Tibial nerve (tissue), 4 donors: ENCODE measurements at places on chromosomes 5 and 9.

DNA sequence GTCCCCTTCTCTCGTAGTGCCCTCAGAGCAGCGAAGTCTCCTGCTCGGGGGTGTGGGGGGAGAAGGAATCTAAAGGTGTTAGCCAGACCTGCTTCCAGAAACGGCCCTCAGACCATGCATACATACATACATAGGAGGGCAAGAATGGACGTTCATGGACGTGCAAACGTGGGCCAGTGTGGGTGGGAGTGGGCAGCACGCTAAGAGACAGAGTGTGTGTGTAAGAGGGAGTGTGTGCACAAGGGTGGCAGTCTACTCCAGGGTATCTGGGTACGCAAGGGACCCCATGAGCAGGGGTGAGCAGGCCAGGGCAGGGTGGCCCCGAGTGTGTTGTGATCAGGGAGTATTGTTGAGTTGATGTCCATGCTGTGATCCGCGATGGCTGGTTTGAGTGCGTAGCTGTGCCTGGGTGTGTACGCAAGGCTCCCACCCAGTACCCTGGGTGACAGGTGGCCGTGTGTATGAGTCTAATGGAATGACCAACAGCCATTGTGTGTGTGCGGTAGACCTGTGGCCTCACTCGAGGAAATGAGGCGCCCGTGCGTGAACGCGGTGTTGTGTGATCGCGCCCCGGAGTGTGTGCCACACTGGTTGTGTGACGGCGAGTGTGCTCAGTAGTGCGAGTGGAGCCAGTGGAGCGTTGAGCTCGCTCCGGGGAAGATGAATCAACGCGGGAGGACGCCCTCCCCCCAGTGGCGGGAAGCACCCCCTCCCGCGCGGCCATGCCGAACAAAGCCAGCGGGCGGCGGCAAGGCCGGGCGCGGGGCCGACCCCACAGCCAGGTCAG, 826 bp downstream of the GPRIN1 start:
- H3K27me3 ChIP-seq: peaks cover 49% of the 10 kb centered on the region
- no peaks in the 10 kb centered on the region for H3K4me1 ChIP-seq
- no peak for DNase-seq
- H3K27ac ChIP-seq: no peak overlapping the region
- no peaks in the 10 kb centered on the region for H3K36me3 ChIP-seq

- no peak overlapping the region for H3K27ac ChIP-seq
- no peaks in the 10 kb centered on the region for H3K4me1 ChIP-seq
- no peaks in the 10 kb centered on the region for H3K36me3 ChIP-seq
- H3K27me3 ChIP-seq: no peaks in the 10 kb centered on the region
- H3K4me3 ChIP-seq: no peak overlapping the region
These were observed 233.6 kb upstream of the IRX1 start for GRCh38 chr5:3361811-3362605.

- no peak for DNase-seq
- H3K4me3 ChIP-seq: no peak overlapping the region
- H3K27me3 ChIP-seq: no peaks in the 10 kb centered on the region
- H3K36me3 ChIP-seq: no peaks in the 10 kb centered on the region
These were observed 365.9 kb downstream of the NFIB start for GRCh38 chr9:13948037-13948436.

GRCh38 chr5:15383021-15383420, 117.0 kb upstream of the FBXL7 start:
- no peaks in the 10 kb centered on the region for H3K27me3 ChIP-seq
- no peak for DNase-seq
- no peak overlapping the region for H3K27ac ChIP-seq
- H3K4me1 ChIP-seq: no peaks in the 10 kb centered on the region

DNA sequence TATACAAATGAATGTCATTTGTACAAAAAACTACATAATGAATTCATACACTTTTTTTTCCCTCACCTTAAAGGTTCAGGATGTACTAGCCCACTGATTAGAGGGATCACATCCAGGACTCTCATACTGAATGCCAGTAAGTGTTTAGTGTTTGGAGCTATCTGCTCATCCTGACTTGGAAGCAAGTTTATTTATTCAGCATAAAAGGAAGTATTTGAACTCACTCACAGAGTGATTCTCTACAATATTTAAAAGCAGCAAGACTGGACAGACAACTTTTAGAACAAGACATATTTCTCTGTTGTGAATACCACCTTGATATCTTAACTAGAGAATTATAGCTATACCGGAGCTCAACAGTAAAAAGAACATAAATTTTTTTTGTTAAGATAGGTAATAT, 14.8 kb upstream of the IQGAP2 start:
- no peaks in the 10 kb centered on the region for H3K36me3 ChIP-seq
- peaks cover 22% of the 10 kb centered on the region for H3K4me1 ChIP-seq
- H3K27me3 ChIP-seq: no peaks in the 10 kb centered on the region
- no peak overlapping the region for H3K4me3 ChIP-seq

DNA sequence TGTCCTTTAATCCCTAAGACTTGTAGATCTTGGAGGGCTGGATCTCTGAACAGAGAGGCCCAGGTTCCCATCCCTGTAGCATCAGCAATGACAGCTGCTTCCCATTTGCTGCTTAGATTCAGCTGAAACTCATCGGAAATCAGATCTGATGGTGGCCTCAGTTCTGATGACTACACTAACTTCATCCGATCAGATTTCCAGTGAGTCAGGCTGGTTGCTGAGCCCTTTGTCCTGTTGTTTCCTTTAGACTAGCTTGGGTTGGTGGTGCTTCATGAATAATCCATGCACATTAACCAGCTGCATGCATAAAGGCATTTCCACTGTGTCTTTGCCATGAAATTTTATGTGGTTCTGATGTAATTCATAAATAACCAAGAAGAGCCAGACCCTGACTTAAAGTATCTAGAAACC, 195.2 kb upstream of the TUT7 start:
- no peaks in the 10 kb centered on the region for H3K27me3 ChIP-seq
- no peak for DNase-seq
- no peak overlapping the region for H3K4me3 ChIP-seq

GRCh38 chr9:121889990-121890563, 203.0 kb downstream of the TTLL11 start:
- no peak for DNase-seq
- H3K36me3 ChIP-seq: no peaks in the 10 kb centered on the region
- no peaks in the 10 kb centered on the region for H3K27me3 ChIP-seq
- H3K4me3 ChIP-seq: no peak overlapping the region
- peaks cover 20% of the 10 kb centered on the region for H3K4me1 ChIP-seq

GRCh38 chr9:27785714-27786100, 212.4 kb upstream of the C9orf72 start:
- H3K4me3 ChIP-seq: no peak overlapping the region
- no peak for DNase-seq
- H3K27me3 ChIP-seq: no peaks in the 10 kb centered on the region
- H3K27ac ChIP-seq: no peak overlapping the region
- H3K36me3 ChIP-seq: no peaks in the 10 kb centered on the region

DNA sequence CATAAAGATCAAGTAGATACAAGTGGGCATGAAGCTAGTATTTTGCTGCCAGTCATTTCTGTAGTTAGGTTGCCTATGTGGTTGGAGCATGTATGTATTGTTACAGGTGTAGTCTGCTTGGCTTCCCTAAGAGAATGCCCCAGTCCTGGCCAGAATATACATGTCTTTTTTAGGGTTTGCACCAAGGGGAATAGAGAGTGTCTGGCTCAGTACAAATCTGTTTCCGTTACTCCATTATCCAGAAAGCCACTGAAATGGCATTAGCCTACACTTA, 23.2 kb downstream of the TGFBR1 start:
- no peaks in the 10 kb centered on the region for H3K4me1 ChIP-seq
- H3K27ac ChIP-seq: no peak overlapping the region
- no peaks in the 10 kb centered on the region for H3K36me3 ChIP-seq
- H3K4me3 ChIP-seq: no peak overlapping the region

GRCh38 chr5:157516006-157516405, 56.0 kb downstream of the NIPAL4 start:
- no peak for DNase-seq
- H3K36me3 ChIP-seq: no peaks in the 10 kb centered on the region
- no peak overlapping the region for H3K4me3 ChIP-seq
- no peak overlapping the region for H3K27ac ChIP-seq
- H3K4me1 ChIP-seq: no peaks in the 10 kb centered on the region
- no peaks in the 10 kb centered on the region for H3K27me3 ChIP-seq

- H3K4me3 ChIP-seq: no peak overlapping the region
- no peaks in the 10 kb centered on the region for H3K36me3 ChIP-seq
- H3K4me1 ChIP-seq: no peaks in the 10 kb centered on the region
- no peaks in the 10 kb centered on the region for H3K27me3 ChIP-seq
- no peak overlapping the region for H3K27ac ChIP-seq
These were observed 399.2 kb upstream of the GRAMD2B start for GRCh38 chr5:126023994-126024441.

- no peaks in the 10 kb centered on the region for H3K27me3 ChIP-seq
- H3K4me3 ChIP-seq: no peak overlapping the region
- no peaks in the 10 kb centered on the region for H3K36me3 ChIP-seq
- H3K27ac ChIP-seq: no peak overlapping the region
- DNase-seq: no peak
These were observed 246.0 kb upstream of the NUDT12 start for GRCh38 chr5:103808464-103809106.

- peaks cover 99% of the 10 kb centered on the region for H3K27me3 ChIP-seq
- H3K27ac ChIP-seq: no peak overlapping the region
- no peak for DNase-seq
- no peaks in the 10 kb centered on the region for H3K36me3 ChIP-seq
These were observed 1.5 kb downstream of the NKX2-5 start for GRCh38 chr5:173233347-173234128.

DNA sequence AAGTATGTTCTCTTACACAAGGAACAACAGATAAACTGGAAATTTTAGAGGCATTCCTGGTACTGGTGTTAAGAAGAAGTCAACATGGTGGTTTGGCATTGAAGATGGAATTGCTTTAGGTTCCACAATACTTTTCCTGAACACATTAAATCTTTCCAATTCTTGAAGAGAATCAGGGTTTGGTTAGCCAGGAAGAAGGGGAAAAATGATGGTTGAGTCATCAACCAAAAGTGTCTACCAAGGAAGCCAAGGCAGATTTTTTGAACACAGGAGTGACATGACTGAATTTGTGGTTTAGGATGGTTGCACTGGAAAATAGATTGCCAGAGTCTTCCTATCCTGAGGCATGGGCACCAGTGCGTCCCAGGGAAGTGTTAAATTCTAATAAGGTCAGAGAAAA, 433.4 kb downstream of the TMEM38B start:
- H3K4me3 ChIP-seq: no peak overlapping the region
- no peak overlapping the region for H3K27ac ChIP-seq
- H3K27me3 ChIP-seq: no peaks in the 10 kb centered on the region
- no peaks in the 10 kb centered on the region for H3K4me1 ChIP-seq
- no peak for DNase-seq

DNA sequence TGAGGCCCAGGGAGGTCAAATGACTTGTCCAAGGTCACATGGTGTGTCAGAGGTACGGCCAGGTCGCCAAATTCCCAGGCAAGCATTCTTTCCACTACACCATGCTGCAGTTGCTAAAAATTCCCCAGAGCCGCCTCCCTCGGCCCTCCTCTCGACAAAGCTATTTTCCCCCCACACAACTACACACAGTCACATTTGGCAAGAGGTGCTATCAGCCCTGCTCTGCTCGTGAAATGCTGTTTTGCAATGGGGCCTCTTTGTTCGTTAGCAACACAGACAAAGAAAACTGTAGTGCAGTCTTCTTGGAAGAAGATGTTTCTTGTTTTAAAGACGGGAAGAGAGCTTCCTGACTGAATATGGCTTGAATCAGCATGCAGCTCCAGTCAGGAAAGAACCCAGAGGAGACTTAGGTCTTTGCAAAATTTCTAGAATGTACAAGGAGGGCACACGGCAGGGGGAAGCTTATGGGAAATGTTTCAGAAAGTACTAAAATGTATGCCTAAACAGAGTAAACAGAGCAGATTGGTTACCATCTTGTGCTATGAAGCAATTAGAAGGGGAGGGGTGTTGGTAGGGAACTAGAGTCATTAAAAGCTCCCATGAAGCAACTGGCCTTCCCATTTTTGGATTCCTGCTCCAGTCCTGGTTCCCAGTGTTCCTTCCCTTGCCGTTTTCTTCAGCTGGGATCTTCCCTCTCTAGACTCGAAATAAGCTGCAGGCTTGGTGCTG, 14.2 kb downstream of the SLIT3 start:
- H3K36me3 ChIP-seq: no peaks in the 10 kb centered on the region
- H3K27me3 ChIP-seq: no peaks in the 10 kb centered on the region
- DNase-seq: no peak
- H3K4me3 ChIP-seq: no peak overlapping the region
- H3K4me1 ChIP-seq: no peaks in the 10 kb centered on the region
- no peak overlapping the region for H3K27ac ChIP-seq

DNA sequence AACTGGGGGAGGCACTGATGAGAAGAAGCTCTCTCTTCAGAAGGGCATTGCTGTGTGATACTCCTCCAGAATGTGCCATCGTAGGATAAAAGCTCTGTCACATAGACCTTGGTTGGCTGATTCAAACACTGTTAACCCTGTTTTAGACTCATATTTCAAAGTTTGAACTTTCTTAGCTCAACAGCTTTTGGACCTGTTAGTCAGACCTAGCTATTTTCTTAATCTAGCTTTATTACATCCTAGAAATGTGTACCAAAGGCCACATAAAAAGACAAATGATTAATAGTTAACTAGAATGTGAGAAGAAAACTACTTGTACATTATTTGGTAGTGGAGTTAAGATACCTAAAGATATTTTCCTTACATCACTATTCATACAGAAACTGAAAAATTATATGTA, 4.3 kb downstream of the RHOBTB3 start:
- H3K4me3 ChIP-seq: no peak overlapping the region
- DNase-seq: no peak
- H3K27ac ChIP-seq: peak overlapping the region; percentile 100
- no peaks in the 10 kb centered on the region for H3K36me3 ChIP-seq

DNA sequence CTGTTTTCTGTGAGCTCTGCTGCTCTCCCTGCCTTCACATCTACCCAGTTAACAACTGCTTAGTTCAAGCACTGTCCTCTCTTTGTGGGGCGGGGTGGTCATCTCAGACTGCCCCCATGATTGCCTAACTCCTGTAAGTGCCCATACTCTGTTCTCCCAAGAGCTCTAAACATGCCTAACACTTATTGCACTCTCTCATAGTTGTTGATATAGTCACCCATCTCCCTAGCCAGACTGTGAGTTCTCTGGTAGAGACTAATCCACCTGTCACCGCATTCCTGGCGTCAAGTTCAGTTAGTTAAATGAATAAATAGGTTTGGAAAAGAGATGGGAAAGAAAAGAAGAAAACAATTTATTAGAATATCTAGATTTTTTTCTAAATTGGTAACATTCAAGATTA, 18.3 kb upstream of the MUSK start:
- no peaks in the 10 kb centered on the region for H3K36me3 ChIP-seq
- no peak for DNase-seq
- H3K4me1 ChIP-seq: peaks cover 32% of the 10 kb centered on the region
- H3K4me3 ChIP-seq: no peak overlapping the region
- peak overlapping the region; percentile 83 for H3K27ac ChIP-seq

DNA sequence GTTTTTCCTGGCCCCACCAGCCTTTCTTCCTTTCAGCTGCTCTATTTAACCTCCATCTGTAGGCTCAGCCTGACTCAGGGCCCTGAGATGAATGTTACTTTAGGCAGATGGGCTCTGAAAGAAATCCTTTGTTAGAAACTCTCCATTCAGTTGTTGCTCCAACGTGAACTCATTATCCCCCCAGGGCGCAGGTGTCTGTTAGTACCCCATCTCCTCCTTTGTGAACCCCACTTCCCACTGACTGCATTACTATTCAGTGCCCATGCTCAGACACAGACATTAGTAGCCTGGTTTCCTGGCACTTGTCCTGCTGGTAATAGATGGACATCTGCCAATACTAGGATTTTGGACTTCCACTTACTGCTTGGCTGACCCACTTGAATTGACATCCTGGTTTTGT, 1271.6 kb downstream of the PTPRD start:
- H3K36me3 ChIP-seq: no peaks in the 10 kb centered on the region
- no peak overlapping the region for H3K4me3 ChIP-seq
- DNase-seq: no peak
- H3K27ac ChIP-seq: no peak overlapping the region
